Pancreas (tissue), 10 donors: ENCODE measurements at places on chromosomes 11 and 22.

DNA sequence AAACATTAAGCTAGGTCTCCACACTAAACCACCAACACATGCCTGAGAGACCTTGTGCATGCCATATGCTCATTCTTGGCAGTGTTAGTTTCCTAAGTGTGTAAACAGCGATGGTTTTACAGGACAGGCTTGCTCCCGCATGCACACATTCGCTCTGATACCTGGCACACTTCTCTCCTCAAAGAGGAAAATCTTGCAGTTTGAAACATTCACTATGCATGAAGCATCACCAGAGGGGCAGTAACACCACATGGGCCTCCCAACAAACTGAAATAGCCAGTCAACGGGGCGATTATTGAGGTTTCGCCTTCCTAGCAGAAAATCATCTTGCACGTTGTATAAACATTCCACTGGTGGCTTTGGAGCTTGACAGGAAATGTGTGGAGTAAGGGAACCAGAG is 52.6 kb downstream of the ABTB2 start:
- no peak for DNase-seq

- no peak for DNase-seq
Observed at GRCh38 chr22:38415046-38415445, 40.0 kb downstream of the KCNJ4 start.

DNA sequence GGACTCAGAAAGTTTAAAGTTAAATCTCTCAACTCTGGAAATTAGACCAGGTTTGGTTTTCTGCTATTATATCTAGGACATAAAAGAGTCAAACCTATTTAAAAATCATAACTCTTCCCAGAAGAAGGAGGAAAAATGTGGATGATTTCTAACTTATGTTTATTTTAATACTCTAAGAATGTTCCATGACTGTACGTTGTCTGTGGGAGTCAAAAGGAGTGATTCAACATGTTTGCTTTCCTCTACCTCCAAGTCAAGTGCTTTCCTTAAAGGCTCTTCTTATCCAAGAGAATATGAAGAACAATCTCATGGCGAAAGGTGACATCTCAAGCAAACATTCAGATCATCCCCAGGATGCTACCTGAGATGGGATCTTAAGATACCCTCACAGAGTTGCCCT is 21.6 kb downstream of the OR51E1 start:
- DNase-seq = no peak

GRCh38 chr11:13288375-13289029 is 10.9 kb downstream of the BMAL1 start:
- DNase-seq = no peak

GRCh38 chr11:71383461-71383860 is 64.7 kb downstream of the DHCR7 start:
- no peak for DNase-seq

DNA sequence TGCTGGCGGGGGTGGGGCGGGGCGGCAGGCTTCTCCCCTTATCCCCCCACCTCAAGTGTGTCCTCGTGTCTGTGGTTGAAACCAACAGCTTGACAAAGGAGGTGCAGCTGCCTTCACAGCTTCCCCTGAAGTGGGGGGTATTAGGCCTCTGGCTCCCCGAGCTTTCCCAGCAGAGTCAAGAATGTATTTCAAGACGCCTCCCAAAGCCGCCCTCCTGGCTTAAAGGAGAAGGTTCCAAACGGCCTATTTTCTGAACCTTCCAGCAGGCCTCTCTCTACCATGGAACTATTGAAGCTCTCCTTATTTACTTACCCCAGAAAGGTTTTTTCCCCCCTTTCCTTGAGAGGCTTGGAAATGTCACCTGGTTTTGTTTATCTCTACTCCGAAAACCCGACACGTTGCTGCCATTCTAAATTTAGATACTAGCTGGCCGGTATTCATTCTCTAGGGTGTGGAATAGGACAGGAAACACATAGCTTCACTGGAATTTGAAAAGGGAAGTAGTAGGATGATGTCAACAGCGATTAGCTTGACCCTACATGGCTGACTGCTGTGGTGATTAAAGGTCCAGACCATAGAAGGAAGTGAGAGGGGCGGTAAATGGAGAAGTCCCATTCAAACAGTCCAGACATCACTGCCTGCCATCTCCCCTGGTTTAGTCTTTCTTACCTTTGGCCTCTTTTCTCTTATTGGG is 671 bp upstream of the PICALM start:
- no peak for DNase-seq

GRCh38 chr11:45852018-45852711 is 4.9 kb downstream of the CRY2 start:
- DNase-seq = no peak

- DNase-seq = no peak
Observed at GRCh38 chr22:44736581-44737405, 15.6 kb upstream of the ARHGAP8 start.

GRCh38 chr11:81331611-81332235 is 1401.9 kb downstream of the FAM181B start:
- no peak for DNase-seq

GRCh38 chr22:42881982-42882656 is 25.0 kb upstream of the ARFGAP3 start:
- peak; percentile 92 for DNase-seq

GRCh38 chr22:35638410-35638809 is 9.8 kb upstream of the APOL6 start:
- DNase-seq = no peak

- no peak for DNase-seq
Observed at GRCh38 chr22:33051960-33052839, 6.0 kb downstream of the SYN3 start.

GRCh38 chr11:108206171-108206570 is 16.3 kb downstream of the NPAT start:
- DNase-seq = no peak

- no peak for DNase-seq
Observed at GRCh38 chr11:4103269-4103668, 8.7 kb downstream of the RRM1 start.
